ENCODE measurements at places on chromosomes 5 and 9.

- no peak for DNase-seq
These were observed 3.6 kb downstream of the SLC12A7 start for GRCh38 chr5:1108023-1108864.

DNA sequence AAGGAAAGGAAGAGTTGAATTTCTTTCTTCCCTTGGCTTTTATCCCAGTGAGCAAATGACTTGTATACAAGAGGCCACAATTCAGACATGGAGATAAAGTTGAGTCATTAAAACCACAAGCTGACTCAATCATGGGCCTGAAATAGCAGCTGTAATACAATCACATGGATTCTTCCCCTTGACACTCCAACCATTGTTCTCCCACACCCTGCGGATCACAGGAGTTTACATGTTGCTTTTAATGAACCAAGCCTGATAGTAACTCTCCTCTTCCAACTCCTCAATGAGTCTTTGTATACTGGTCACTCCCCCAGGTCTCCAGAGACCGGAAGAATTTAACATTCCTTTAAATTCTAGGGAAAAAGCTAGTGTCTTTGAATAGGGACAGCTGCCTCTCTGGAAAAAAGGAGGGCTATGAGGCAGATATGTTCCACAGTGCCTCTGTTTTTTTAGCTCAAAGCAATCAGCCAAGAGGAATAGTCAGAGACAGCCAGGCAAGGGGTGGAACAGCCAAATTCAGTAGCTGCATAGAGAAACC lies 32.4 kb downstream of the PCDHGC5 start:
- no peak for DNase-seq

DNA sequence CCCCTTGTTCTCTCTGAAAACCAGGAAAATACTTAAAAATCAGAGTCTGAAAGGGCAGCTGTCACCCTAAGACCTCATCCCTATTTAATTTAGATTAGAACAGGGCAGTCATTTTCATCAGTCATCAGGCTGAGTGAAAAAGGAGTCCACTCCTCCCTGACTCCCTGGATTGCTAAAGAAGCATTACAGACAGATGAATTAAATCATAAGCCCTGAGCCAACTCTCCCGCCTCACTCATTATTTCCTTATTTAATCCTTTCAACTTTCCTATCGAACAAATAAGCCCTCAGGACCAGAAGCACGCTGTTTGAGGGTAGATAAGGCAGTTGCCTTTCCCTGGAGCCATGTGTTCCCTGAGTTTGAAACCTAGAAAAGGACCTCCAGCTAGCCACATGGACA lies 201.9 kb upstream of the ANKRD55 start:
- DNase-seq: no peak

GRCh38 chr9:100056561-100056960 lies 42.2 kb downstream of the ERP44 start:
- no peak for DNase-seq

- no peak for DNase-seq
These were observed 108.6 kb upstream of the EGFLAM start for GRCh38 chr5:38149815-38150195.

GRCh38 chr5:172473427-172473826 lies 19.1 kb upstream of the SH3PXD2B start:
- DNase-seq: no peak

GRCh38 chr9:134611046-134611445 lies 30.6 kb upstream of the COL5A1 start:
- DNase-seq: no peak

DNA sequence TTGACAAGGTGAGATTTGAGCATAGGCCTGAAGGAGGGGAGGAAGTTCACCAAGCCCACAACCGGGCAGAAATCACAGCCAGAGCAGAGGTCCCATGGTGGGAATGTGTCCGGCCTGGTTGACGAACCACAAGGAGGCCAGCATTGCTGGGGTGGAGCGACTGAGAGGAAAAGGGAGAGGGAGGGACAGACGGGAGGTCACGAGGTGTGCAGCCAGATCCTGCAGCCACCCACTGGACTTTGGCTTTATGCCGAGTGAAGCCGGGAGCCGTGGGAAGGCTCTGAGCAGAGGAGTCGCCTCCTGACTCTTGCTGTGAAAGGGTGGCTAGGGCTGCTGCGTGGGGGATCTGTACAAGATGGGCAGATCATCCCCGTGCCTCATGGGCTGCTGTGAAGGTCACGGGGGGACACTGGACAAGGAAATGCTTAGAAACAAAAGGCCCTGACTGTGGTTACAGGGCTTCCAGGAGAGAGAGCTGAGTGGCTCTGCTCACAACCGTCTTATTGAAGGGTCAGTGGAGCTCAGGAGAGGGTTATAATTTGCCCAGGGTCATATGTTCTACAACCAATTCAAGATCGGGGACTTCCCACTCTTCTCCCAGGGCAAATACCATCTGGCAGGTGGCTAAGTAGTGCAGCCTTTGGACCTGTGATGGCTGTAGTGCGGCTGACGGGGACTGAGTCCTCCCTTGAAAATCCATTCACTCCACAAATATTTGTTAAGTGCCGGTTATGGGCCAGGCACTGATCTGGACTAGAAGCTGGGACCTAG lies 15.6 kb upstream of the CD74 start:
- no peak for DNase-seq

DNA sequence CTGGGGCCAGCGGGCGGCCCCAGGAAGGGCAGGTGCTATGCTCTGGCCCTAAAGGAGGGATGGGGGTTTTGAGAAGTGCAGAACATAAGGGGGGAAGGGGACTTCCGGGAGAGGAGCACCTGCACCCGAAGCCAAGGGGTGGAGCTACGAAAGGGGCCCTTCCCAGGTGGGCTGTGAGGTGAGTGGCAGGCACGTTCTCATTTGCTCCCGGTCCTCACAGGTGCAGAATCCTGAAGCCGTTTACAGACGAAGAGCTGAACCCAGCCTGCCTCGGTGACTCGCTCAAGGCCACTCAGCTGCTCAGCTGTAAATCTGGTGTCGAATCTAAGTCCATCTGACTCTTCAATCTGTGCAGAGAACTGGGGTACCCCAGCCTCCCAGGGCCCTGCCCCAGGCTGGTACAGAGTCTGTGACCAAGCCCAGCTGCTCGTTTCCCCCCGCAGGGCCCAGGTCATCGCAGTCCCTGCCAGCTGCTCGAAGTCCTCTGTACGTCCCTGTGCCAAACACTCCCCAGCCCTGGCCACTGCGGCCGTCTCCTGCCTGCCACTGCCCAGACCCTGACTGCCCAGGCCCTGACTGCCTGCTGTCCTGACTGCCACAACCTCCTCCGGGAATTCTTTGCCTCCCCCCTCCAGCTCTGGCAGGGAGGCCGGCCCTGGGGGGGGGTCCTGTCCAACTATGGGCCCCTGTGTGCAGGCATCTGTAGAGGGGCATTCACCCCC lies 53.8 kb upstream of the RXRA start:
- no peak for DNase-seq

GRCh38 chr9:105501414-105501813 lies 53.6 kb downstream of the FSD1L start:
- no peak for DNase-seq

DNA sequence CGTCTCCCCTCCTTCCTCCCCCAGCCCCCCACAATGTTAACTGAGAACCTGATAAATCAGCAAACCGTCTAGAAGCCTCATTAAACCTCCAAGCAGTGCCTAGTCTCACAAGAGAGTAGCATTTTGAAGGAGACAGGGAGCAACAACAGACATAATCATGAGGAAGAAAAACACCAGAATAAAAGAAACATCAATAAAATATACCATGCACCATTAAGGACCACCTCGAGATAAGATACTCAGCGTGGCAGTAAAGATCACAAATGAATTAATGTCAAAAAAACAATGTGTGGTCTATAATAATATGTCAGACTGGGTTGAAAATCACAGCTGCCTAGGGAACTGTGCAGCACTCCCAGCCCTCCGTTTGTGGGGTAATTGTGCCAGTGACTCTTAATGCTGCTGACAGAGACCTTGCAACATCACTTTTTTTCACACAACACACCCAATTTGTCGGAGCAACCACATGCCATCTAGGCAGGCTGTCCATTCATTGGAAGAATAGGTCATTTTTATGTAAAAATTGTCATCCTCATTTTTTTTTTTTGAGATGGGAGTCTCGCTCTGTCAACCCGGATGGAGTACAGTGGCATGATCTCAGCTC lies 450.8 kb upstream of the WWC1 start:
- DNase-seq: no peak

GRCh38 chr5:118060833-118061232 lies 927.5 kb downstream of the DTWD2 start:
- DNase-seq: no peak

DNA sequence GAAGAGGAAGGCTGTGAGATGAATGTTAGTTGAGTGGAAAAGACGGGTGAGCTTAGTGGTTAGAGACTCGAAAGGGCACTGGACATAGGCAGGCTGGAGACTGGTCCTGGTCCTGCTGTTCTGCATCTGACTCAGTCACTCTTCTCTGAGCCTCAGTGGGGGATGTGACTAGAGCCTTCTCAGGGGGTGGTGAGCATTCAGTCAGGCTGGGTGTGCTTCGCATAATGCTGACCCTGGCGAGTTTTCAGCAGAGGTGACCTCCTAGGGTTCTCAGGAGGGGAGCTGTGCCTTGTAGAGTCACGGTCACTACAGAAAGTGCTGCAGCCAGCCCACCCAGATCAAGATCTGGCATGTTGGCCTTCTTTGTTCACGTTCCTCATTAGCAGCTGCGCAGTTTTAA lies 44.3 kb downstream of the PRRC2B start:
- DNase-seq: no peak

- no peak for DNase-seq
These were observed 87.4 kb downstream of the LMX1B start for GRCh38 chr9:126700903-126701812.

DNA sequence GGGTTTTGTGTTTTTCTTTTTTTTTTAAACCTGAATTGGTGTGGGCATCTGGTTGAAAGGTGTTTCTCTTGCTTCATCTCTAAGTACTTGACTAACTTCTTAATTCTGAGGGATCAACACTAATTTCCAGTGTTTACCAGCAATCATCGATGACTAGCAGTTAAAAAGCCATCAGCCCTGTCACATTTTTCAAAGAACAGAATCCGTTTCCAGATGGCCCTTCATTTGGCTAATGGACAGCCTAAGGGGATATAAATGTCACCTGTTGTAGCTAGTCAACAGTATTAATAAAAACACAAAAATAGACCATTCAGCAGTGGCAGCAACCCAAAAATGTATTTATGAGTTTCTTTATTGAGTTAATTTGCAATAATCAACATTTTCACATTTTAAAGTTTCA lies 1076.5 kb downstream of the MAT2B start:
- no peak for DNase-seq

DNA sequence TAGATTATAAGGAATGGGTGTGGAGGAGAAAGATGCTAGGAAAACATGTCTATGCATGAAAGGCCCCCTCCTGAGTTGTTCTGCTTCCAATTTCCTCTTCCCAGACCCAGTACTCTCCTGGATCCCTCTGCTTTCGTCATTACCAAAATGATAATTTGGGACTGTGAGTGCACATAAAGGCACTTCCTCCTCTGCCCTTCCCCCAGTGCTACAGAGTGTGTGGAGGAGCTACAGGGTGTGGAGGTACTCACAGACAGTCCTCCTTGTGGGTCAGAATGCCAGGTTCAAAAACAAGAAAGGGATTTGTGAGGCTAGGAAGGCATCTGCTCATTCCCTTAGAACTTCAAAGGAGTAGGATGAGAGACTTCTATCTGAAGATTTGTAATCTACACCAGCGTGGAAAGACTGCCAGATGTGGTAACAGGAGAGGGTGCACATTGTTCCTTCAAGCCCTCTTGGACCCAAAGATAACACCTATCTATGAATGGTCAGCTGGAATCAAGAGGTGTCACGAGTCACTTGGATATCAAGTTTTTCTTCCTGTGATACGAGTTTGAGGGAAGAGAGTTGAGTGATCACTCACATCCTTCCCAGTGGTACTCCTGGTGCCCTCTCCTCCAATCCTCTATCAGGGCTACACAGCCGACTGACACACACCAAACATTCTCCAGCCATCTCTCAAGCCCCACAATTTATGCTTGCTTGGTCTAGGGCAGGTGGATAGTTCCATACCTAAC lies 201.1 kb downstream of the EPB41L4A start:
- DNase-seq: no peak

- DNase-seq: no peak
These were observed 46.7 kb upstream of the CER1 start for GRCh38 chr9:14769230-14769571.

DNA sequence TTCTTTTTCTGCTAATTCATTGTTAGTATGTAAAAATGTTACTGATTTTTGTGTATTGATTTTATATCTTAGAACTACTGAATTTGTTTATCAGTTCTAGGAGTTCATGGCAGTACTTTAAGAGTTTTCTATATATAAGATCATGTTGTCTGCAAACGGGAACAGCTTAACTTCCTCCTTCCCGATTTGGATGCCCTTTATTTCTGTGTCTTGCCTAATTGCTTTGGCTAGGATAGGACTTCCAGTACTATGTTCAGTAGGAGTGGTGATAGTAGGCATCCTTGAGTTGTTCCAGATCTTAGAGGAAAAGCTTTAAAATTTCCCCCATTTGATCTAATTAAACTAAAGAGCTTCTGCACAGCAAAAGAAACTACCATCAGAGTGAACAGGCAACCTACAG lies 20.1 kb downstream of the RCL1 start:
- no peak for DNase-seq

DNA sequence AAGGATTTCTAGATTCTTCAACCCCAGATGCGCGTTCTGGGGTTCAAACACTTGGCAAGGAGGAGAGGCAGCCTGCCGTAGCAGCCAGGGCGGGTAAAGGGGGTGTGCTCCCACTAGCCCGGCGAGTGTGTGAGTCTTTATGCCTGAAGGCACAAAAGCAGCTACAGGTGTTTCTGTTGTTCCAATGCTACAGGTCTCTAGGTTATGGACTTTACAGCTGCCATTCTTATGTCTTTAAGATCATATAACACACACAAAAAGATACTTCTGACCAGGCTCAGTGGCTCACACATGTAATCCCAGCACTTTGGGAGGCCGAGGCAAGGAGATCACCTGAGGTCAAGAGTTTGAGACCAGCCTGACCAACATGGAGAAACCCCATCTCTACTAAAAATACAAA lies 133.6 kb upstream of the RETREG1 start:
- DNase-seq: no peak

DNA sequence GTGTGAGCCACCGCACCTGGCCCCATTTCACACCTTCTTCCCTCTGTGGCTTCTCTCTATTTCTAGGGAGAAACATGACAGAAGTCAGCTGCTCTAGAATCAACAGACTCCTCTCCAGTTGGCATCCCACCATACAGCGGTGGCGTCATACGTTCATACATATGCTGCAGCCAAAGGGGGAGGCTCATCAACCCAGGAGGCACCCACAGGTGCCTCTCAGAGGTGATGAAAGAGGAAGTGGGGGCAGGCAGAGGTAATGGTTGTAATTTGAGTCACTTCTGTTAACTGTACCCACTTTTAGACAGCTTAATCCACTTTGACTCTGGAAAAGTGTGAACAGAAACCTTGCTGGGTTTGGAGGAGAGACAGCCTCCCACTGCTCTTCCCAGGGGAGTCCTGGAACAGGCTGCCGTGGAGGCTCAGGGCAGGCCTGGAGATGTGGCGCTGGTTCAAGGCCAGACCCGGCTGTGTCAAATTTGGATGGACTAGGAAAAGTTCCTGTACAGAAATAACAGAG lies 47.3 kb upstream of the SUB1 start:
- no peak for DNase-seq

DNA sequence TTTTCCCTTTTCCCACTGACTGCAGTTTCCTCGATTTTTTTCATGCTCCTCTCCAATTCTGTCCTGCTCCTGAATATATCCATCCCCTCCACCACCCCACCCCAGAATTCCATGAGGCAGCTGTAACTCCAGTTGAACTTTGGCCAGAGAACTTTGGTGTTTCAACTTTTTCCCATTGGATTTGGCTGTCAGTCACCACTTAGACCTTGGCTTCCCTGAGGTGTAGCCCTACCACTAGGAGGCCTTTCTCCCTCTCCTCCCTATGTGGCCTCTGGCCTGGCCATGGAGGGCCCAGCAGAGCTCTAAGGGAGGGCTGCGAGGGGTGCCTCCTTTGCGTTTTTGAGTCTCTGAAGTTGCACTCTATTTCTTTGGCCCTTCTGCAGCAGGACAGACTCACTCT lies 261.3 kb downstream of the PIK3R1 start:
- DNase-seq: no peak
